ENCODE measurements at places on chromosomes 11 and 22.

DNA sequence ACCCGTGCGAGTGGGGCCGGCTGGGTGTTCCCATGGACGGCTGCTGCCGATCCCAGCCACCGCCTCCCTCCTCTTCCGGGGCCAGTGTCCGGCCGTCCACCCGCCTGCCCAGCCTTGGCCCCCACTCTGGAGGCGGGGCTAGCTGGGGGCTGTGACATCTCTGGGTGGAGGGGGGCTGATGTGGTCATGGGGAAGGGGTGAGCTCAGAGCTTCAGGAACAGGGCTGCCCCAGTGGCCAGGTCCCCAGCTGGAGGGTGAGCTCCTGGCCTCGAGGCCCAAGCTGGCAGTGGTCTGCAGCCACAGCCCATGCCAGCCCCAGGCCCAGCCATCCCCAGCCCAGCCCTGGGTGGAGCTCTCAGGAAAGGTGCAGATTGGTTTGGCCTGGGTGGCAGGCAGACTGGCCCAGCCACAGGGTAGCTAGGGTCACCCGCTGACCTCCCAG lies 2.7 kb downstream of the INS start:
- DNase-seq: no peak

GRCh38 chr11:128590587-128590986 lies 3.2 kb upstream of the ETS1 start:
- DNase-seq: no peak

- peak; percentile 23 for DNase-seq
Observed at GRCh38 chr22:19853879-19854777, 546 bp downstream of the GNB1L start.

DNA sequence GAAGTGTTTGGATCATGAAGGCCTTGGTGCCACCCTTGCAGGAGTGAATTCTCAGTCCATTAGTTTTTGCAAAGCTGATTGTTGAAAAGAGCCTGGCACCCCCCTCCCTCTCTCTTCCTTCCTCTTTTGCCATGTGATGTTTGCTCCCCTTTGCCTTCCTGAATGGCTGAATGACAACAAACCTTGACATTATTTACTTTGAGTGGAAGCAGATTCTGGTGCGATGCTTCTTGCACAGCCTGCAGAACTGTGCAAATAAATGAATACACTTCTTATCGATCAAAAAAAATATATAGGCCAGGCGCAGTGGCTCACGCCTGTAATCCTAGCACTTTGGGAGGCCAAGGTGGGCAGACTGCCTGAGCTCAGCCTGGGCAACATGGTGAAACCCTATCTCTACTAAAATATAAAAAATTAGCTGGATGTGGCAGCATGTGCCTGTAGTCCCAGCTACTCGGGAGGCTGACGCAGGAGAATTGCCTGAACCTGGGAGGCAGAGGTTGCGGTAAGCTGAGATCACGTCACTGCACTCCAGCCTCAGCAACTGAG lies 2.0 kb upstream of the NARS2 start:
- no peak for DNase-seq

GRCh38 chr11:124277804-124278203 lies 21.6 kb downstream of the OR8G5 start:
- no peak for DNase-seq

GRCh38 chr22:44172370-44173108 lies 8.2 kb upstream of the PARVG start:
- DNase-seq: no peak

DNA sequence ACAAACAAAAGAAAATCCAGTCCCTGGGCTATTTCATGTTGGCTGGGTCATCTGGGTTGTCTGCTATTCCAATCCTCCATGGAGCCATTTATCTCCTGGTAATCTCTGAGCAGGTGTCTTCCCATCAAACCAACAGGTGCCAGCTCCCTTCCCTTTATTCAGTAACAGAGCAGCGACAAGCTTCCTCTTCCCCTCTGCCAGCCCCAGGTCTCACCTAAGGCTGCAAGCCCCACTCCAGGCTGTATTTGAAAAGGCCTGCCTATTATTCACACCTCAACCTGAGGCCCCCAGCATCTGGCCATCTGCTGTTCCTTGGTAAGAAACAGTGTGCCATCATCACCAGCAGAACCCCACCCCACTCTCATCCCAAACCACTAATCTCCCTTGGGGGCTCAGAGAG lies 436.2 kb downstream of the BUD13 start:
- no peak for DNase-seq

DNA sequence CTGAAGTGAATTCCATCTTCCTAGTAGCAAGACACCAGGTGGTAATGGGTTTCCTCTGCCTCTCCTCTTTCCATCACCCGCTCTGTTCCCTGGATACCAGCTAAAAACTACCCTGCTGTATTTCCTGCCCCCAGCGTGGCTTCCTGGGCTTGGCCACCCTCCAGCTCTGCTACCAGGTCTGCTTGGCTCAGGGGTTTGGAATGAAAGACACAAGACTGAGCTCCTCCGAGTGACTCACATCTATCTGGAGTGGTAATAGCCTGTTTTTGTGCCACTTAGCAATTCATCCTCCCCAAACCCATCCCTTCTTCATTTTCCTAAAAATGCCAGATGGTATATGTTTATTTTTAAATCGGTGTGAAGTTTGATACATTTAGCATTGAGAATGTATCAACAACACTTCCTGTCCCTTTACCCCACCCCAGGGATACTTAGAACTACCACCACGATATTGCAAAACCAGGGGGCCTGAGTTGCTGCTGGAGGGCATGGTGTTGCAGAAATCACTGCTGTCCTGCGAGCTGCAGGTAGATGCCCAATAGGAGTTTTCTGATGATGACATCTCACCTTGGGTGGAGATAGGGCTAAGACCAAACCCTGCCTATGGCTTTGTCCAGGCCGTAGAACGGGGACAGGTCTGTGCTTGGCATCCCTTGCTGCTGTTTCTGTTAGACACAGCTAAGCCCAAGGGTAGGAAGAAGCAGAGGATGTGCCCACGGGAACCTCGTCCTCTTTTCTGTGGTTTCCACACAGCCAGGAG lies 7.5 kb upstream of the MICAL3 start:
- no peak for DNase-seq

DNA sequence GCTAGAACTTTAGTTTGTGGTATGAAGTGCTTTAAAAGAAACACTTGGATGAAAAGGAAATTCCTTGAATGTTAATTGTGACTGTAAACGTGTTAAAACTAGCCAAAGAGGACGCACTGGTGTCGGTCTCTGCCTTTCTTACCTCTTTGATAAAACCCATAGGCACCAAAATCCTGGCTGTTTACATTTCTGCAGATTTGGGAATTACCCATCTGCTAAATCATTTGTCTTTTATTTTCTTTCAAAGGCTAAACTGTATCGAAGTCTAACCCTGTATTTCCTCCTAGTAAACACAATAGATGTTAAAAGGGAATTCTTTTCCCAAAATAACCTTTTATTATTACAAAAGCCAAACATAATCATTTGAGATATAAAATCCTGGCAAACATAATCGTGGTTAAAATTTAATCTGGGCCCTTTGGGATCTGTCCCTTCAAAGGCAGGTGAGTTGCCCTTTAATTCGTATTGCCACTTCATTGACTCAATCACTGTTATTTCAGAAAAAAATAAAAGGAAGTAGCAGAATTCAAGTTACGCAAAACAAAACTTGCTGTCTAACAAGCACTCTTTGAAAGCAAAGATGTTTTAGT lies 2.4 kb downstream of the RASSF10 start:
- no peak for DNase-seq

DNA sequence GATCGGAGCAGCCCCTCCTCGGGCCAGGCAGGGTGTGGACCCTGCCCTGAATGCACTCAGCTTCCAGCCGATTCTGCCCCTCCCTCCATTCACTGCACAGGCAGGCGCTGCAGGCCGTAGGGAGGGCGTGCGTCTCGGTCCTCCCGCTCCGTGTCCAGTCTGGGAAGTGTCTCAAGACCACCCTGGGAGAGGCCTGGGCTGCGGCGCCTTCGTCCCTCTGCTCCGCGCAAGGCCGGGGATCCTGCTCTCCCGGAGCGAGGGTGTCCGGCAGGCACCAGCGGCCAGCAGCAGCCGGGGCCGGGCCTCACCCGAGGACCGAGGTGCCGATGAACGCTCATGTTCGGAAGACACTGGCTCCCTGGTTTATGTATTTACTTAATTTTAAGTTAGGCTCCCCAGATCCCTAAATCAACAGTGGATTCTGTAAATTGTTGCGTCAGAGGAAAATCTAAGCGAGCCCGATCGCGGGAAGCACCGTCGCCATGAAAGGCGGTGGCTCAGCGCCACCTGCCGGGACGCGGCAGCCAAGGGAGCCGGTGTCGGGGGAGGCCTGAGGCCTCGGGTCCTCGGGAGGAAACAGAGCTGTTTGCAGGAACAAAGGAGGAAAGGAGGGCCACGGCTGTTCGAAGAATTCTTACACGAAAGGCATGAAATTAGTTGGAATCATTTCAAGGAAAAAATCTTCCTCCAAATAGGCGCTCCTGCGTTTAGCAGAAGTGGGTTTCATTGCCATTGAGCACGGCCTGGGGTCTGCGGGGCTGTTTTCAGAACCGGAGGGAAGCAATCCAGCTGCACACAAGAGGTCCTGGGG lies 195.3 kb downstream of the BRD1 start:
- no peak for DNase-seq

DNA sequence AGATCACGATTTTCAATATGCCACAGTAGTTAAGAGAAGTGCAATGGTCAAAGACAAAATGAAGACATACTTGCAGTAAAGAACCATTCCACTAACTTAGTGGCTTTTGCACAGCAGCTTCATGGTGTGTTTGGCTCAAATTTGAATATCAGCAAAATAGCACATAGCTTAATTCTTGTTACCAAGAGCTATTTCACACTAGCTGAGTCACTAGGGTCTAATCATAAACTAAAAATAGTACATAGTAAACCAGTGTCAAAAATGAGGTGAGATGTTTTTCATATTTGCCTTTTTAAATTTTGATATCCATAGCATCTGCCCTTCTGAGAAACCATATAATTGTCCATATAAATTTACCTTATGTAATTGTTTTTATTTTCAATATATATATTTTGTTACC lies 325.0 kb upstream of the LUZP2 start:
- DNase-seq: no peak

- no peak for DNase-seq
Observed at GRCh38 chr11:11265320-11265719, 87.7 kb downstream of the CSNK2A3 start.

GRCh38 chr11:30565027-30565426 lies 21.1 kb downstream of the MPPED2 start:
- no peak for DNase-seq

GRCh38 chr22:28817919-28818859 lies 17.8 kb upstream of the XBP1 start:
- DNase-seq: no peak

DNA sequence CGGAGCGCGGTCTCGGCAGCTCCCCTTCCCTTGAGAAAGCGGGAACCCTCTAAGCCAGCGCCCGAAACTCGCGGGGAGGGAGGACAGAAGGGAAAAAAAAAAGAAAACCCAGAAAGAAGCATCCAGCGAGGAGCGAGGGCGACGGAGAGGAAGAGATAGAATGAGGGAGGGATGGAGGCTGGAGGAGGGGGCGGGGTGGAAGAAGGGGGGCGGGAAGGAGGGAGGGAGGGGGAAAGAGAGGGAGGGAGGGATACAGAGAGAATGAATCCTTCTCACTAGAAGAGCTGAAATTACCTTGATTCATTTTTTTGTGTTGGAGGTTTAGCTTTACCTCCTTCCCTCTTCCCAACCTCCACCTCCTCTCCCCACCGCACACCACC lies 19.3 kb upstream of the BDNF start:
- DNase-seq: no peak

- no peak for DNase-seq
Observed at GRCh38 chr11:47127213-47127612, 49.5 kb downstream of the ARFGAP2 start.

- DNase-seq: no peak
Observed at GRCh38 chr11:10355257-10355661, 50.4 kb downstream of the ADM start.

DNA sequence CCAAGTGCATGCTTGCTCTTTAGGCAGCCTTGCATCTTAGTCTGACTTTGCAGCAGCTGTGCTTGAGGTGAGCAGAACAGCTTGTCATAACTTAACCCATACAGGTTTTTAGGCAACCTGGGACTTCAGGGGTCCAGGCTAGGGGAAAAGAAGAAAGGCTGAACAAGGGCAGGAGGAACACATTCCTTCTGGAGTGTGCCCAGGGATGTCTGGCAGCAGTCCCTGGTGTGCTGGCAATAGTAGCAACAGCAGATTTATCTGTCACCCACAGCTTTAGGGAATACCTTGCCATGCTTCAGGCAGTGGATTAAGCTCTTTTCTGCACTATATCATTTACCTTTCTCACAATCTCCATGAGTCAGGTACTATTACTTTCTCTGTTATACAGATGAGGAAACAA lies 513.0 kb downstream of the RAB38 start:
- no peak for DNase-seq

- no peak for DNase-seq
Observed at GRCh38 chr11:16867097-16867496, 128.7 kb downstream of the C11orf58 start.

DNA sequence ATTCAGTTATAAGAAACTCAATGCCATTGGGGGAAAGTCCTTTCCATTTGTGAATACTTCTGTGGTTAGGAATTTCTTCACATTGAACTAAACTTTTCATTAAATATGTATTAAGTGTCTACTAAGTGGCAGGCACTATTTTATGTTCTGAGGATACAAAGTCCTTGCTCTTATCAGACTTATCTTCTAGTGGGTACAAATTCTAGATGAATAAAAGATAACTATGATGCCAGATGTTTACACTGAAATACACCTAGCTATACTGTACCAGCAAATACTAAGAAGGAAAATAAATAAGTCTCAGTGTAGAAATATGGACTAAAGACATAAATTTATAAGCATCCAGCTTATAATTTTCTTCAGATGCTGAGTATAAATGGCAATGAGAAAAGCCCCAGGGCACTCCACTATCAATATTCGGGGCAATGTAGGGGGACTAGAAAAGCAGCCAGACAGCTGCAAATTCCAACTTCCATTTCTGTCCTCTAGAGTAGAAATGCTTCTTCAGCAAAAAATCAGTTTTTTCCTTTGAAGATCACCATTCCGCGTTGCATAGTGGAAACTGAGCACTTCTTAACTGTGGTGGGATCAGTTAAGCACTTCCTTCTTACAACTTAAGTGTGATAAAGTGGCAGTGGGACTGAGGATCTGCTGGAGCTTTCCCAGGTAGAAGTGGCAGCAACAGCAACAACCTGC lies 11.8 kb upstream of the BIRC3 start:
- DNase-seq: no peak

DNA sequence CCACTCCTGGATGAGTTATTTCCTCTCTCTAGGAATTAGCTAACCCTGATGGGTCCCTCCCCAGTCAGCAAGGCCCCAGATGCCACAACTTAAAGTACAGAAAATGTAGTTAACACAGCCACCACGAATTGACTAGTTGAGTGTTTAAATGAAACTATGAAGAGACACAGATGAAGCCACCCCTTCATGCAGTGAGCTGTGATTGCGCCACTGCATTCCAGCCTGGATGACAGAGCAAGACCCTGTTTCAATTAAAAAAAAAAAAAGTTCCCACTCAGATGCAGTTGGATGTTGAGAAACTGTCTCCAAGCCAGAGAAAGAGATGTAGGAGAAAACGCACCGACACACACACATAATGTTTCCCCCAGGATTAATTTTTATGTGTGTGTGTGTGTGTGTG lies 53.3 kb downstream of the SCN3B start:
- no peak for DNase-seq

- DNase-seq: no peak
Observed at GRCh38 chr22:22923379-22923778, 35.8 kb downstream of the IGLL5 start.

- peak; percentile 73 for DNase-seq
Observed at GRCh38 chr11:65112546-65113360, 1.1 kb downstream of the TM7SF2 start.

- no peak for DNase-seq
Observed at GRCh38 chr11:8217926-8218325, 45.8 kb downstream of the LMO1 start.

- no peak for DNase-seq
Observed at GRCh38 chr22:26860301-26860700, 202.9 kb downstream of the MIAT start.

- no peak for DNase-seq
Observed at GRCh38 chr11:96543177-96543576, 153.4 kb downstream of the JRKL start.

Data from activated gamma-delta T cell treated with Interleukin-2 at 50 U/mL for 16 hours (primary cell).